Epithelial cell of proximal tubule (primary cell): ENCODE measurements at places on chromosomes 4 and X.
A peak's percentile ranks its signal among the peaks of the same experiment; 100 is the strongest.

DNA sequence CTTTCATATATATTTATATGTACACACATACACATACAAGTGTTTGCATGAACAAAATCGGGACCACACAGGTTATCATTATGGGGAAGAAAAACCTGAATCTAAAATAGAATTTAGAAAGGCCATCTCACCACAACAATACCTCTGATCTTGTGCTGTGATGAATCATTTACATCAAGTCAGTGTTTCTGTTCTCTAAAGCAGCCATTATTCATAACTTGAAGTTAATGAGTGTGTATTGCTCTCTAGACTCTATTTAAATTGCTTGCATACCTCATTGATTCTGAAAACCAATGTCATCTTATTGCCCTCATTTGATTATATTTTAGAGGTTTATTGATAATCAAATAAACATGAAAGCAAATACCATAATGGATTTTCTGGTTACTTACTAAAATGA, 71.6 kb downstream of the FAM114A1 start:
- DNase-seq = no peak

DNA sequence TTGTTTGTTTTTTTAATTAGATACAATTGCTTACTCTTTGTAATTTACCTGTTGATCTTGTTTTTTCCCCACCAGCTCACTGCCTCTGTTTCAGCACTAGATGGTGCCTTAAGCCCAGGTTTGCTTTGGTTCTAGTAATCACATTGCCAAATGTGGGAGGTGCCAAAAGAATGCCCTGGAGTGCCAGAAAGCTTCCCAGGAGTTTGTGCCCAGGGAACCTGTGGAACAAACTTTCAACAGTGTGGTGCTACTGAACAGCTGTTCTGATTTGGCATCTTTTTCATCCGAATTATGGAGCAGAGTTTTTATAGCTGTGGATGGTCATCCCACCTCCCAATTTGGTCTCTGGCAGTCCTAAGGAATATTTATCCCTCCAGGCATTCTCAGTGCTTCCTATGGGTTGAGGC, 1000.7 kb downstream of the STIM2 start:
- DNase-seq = no peak

GRCh38 chr4:55078987-55079386, 46.4 kb downstream of the KDR start:
- DNase-seq = no peak

DNA sequence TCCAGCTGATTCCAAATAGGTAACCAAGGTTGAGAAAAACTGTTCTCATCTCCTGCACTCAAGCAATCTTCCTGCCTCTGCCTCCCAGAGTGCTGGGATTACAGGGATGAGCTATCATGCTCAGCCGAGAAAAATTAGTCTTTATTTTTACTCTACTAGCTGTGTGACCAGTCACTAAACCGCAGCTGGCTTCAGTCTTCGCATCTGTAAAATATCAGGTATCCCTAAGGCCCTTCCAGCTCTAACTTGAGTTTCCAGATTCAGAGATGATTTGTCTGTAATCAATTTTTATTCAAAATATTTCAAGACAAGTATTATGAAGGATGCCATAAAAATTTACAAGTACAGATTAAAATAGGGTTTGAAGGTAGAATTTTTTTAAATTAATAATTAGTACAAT, 3.5 kb downstream of the ADH6 start:
- DNase-seq = no peak

- DNase-seq = peak; percentile 41
These were observed 411.9 kb upstream of the ACTRT1 start for GRCh38 chrX:128464116-128464515.

GRCh38 chr4:102761296-102761701, 531 bp upstream of the MANBA start:
- no peak for DNase-seq

GRCh38 chrX:129522184-129523078, 859 bp downstream of the SMARCA1 start:
- DNase-seq = no peak

DNA sequence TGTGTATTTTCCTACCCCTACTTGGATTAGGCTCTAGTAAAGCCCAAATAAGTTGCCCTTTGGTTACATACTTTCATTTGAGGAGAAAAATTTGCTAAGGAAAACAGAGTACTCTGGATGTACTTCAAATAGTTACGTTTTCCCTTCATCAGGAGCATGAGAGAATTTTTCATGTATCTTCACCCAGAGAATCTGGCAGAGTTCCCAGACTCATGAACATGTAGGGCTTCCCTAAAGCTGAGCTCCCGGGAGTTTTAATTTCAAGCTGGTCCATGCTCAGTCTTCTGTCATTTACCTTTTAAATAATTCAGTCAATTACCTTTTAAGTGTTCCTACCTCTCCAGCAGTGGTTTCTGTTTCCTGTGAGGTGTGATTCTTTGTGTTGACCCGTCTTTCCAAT, 367.5 kb upstream of the GRID2 start:
- no peak for DNase-seq

GRCh38 chr4:61200187-61200915, at the start of gene ADGRL3:
Gene ADGRL3, plus strand, starts transcription at chr4:61200326.
- no peak for DNase-seq

DNA sequence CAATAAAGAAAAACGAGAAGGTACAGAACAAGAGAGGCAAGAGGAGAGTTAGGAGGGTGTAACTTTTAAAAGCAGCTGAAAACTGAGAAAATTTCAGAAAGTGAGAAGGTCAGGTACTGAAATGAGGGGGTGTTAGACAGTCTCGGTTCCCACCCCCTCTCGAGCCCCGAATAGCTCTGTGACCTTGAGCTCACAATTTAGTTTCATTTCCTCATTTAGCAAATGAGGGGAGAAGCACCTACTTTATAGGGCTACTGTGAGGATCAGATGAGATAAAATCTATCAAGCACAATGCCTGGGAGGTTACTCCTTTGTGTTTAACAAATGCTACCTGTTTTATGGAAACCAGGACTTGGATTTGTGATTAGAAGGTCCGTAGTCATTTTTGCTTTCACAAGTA, 4.9 kb downstream of the UGT8 start:
- no peak for DNase-seq

DNA sequence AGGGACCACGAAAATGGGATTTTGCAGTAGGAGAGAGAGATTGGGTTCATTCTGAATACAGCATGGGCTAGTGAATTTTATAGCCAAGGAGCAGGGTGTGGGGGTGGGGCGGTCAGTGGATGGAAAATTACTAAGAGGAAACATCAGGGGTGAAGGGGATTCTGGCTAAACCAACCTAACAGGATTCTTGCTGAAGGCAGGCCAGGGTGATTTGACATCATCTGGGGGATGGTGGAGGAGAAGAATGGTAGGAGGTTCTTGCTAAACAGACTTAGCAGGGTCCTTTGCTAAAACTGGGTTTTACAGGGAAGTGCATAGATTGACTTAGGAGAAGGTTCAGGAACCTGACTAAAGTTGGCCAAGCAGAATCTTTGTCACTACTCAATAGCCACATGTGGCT, 91.9 kb downstream of the DNAAF6 start:
- DNase-seq = no peak

- DNase-seq = no peak
These were observed 118.6 kb downstream of the PALLD start for GRCh38 chr4:168615294-168616065.

GRCh38 chrX:17706676-17707075, 30.6 kb upstream of the SCML1 start:
- DNase-seq = peak; percentile 49

DNA sequence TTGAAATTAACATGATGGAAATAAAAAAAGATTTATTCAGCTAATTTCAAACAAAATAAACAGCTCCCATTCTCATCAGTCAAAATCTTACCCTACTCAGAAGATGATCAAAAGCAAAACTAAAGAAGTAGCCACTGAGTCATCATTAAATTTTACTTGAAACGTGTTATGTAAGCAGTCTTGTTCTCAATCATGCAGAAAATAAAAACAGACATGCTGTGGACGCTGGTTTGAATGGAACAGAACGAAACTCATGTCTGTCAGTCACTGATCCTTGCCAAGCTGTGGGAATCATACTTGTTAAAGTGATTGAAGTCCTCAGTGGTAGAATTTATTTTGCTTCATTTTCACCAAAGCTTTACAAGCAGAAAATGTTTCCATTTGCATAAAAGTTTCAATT, 77.2 kb upstream of the TLR3 start:
- peak; percentile 40 for DNase-seq

DNA sequence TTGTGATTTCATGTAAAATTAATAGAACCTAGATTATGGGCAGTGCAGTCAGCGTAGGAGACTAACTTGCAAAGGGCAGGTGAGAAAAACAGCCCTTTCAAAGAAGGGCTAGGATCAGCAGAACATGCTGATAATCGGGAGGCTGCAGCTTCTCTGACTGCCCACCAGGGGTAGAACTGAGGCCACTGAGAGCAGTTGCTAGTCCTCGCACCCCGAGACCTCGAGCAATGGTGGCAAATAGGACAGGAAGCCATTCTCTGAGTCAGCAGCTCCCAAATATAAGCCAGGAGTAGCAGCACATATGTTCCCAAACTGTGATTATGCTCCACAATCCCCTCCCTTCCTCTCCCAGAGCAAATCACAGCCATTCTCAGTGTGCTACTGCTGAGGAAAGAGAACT, 186.5 kb downstream of the MSL3 start:
- DNase-seq = no peak

GRCh38 chr4:47382846-47383360, 80.6 kb downstream of the COMMD8 start:
- no peak for DNase-seq

- no peak for DNase-seq
These were observed 26.7 kb upstream of the TEC start for GRCh38 chr4:48296365-48296764.

DNA sequence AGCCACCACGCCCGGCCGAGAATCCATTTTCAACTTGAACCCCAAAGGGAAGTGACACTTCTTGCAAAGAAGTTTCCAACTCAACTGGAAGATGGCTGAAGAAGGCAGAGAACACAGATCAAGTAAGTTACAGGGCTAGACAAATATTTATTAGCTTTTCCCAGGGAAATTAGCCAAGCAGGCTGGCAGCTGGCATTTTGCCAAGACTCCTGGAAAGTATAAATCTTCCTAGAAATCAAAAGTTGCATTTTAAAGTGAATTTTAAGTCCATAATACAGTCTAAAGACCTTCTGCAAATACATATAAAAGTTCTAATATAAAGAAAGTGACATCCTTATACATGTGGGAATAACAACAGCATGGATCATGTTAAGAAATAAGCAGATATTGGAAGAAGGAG, 3.4 kb upstream of the MRPL1 start:
- no peak for DNase-seq

GRCh38 chrX:19879181-19879580, 8.2 kb downstream of the SH3KBP1 start:
- no peak for DNase-seq

GRCh38 chr4:29051381-29051965, 1668.7 kb upstream of the PCDH7 start:
- DNase-seq = no peak

- DNase-seq = no peak
These were observed 11.6 kb upstream of the MAD2L1 start for GRCh38 chr4:120078216-120078615.

DNA sequence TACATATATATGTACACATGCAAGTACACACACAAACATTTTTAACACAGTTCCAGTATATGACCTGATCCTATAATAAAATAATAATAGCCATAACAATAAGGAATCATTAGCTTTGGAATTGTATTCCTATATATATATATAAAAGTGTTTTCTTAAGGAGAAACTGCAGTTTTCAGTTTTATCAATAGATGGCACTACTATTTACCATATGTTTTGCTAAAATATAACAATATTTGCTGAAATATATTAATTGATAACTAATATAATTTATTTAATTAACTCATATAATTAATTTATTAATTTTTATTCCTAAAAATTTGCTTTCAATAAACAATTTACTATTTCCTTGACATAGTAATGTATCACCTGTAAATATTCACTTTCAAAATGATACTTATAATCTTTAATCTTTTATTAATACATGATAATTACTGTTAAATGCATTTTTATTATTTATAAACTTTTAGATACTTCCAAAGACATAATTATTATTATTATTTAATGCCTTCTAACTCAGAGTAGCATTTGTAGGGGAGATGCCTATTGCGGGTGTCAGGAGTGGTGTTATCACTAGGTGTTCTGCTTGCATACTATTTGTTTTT, 599.5 kb downstream of the FSTL5 start:
- DNase-seq = no peak

GRCh38 chr4:160044693-160045092, 941.8 kb downstream of the RAPGEF2 start:
- no peak for DNase-seq

DNA sequence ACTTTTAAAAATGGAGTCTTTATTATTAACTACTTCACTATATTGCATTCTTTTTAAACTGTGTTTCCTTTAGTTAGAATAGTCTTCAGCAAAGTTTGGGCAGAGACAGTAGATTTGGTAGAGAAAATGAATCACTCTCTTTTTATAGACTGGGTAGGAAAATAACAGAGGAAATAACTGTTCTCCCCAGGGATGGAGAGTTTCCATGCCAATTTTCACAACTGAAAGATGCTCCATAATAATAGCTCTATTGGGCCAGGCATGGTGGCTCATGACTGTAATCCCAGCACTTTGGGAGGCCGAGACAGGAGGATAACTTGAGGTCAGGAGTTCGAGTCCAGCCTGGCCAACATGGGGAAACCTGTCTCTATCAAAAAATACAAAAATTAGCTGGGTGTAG, 13.1 kb downstream of the HSD17B13 start:
- no peak for DNase-seq

GRCh38 chr4:145938618-145939440, at the start of gene ZNF827:
Gene ZNF827, minus strand, starts transcription at chr4:145938823. Its CDS starts 416 bp downstream, at chr4:145938407.
- no peak for DNase-seq

GRCh38 chr4:3203971-3204431, 45.0 kb upstream of the MSANTD1 start:
- no peak for DNase-seq

DNA sequence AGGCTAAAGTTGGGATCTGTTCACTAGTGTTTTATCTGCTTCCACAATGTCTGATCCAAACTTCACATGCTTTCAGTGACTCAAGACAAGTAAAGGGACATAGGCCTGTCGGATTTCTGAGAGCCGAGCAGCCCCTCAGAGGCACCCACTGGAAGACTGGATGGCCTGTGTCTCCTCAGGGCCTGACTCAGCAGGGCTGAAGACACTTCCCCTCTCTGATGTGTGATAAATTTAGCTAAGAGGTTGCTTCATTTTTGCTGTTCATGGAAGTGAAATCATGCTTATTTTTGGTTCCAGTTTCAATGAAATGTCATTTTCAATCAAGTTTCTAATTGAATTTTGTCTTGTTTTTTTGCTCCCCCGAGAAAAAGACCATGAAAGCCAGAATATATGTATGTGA, 93.7 kb downstream of the MXRA5 start:
- DNase-seq = no peak

- DNase-seq = no peak
These were observed 654.2 kb downstream of the PCDH7 start for GRCh38 chr4:31374256-31374960.

GRCh38 chrX:2484256-2484655, 16.5 kb downstream of the DHRSX start:
- no peak for DNase-seq
